ENCODE measurements at places on chromosomes 12 and 14.

DNA sequence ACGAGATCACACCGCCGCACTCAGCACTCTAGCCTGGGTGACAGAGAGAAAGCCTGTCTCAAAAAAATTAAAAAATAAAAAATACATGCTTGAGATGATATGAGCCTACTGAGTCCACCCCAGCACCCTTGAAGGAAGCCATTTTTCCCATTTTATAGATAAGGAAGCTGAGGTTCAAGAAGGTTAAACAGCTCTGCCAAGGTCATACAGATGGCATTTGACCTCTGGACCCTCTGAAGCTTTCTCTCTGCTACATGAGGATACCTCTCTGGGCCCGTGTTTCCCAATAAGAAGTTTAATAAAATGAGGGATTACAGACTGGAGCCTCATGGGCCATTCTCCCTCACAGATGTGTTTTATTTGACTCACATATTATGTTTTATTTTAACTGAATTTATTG is 53.9 kb upstream of the PNMA1 start:
- DNase-seq: no peak

- DNase-seq: no peak
Observed at GRCh38 chr12:19450362-19450761, 11.1 kb downstream of the AEBP2 start.

GRCh38 chr12:83985084-83985483 is 927.5 kb downstream of the SLC6A15 start:
- DNase-seq: no peak

- DNase-seq: no peak
Observed at GRCh38 chr14:74038020-74038859, 19.1 kb downstream of the BBOF1 start.

- DNase-seq: no peak
Observed at GRCh38 chr14:90523961-90524875, 127.4 kb downstream of the CALM1 start.

DNA sequence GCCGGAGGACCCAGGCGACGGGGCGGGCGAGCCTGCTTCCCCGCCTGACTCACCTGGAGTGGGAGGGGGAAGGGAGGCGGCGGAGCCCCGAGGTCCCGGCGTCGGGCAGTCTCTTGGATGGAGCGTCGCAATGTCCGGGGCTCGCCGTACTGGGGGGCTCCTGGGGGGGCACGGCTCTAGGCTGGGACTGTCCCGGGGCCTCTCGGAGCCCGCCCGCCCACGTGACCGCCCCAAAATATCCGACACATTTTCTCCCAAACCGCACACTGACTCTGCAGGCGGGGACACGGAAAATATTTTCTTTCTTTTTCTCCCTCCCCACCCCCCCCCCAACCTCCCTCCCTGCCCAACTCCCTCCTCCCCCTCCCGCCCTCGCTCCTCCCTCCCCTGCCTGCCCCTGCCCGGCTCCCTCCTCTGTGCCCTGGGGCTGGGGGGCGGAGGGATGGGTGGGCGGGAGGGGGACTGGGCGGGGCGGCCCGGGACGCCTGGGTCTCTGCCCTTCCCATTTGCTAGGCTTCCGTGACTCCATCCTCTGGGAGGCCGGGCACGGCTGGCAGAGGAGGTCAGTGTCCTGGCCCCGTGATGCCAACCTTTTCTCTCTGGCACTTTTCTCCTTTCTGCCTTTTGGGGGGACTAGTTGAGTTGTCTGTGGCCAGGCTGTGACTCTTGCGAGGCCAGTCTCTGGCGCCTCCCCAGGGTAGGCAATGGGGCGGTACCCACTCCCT is at the start of gene RARG:
Gene RARG (minus strand): TSS at position 289 of the 725 bp plus-strand sequence. CDS start 4,664 bp downstream, outside the sequence.
- DNase-seq: no peak

GRCh38 chr12:39588348-39588747 is 31.3 kb downstream of the ABCD2 start:
- DNase-seq: no peak

GRCh38 chr14:67068251-67068650 is 121.0 kb upstream of the GARIN2 start:
- DNase-seq: no peak

- DNase-seq: no peak
Observed at GRCh38 chr12:83122623-83122934, 435.9 kb downstream of the TMTC2 start.

DNA sequence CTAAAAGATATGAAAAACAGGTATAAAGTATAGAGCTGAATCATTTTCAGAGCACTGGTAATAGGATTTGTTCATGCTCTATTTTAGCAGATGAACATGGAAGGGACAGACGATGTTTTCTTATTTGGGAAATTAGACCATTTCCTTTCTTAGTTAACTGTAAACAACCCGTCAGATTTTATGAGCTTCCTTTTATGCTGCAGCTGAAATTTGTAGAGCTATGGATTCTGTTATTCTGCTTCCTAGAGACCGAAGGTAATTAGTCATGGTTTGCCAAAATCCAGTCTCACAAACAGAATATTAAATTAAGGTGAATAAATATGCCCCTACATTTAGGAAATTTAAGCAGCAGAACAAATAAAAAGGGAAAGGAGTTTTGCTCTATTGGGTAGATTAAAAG is 180.2 kb upstream of the SYT1 start:
- DNase-seq: no peak

GRCh38 chr12:112627851-112628250 is 163.7 kb upstream of the RPH3A start:
- DNase-seq: no peak

GRCh38 chr12:121889274-121889624 is 659 bp downstream of the PSMD9 start:
- no peak for DNase-seq

GRCh38 chr12:132886529-132887477 is 602 bp downstream of the CHFR start:
- no peak for DNase-seq

DNA sequence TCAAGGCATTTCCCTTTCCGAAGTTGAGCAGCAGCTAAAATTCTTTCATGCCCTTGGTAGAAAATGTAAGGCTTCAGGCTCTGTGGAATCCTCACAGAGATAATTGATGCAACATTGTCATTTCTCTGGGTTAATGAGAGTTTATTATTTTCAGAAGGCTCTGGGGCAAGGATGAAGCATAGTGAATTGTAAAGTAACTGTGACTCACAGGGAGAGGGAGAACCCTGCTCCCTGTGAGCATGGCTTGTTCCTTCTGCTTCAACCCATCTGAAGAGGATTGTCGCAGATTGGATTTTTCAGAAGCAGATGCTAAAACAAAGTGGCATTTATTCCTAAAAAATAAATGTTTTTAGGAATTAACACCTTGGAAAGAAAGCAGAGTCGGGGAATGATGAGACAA is 41.2 kb downstream of the APOBEC1 start:
- DNase-seq: no peak

DNA sequence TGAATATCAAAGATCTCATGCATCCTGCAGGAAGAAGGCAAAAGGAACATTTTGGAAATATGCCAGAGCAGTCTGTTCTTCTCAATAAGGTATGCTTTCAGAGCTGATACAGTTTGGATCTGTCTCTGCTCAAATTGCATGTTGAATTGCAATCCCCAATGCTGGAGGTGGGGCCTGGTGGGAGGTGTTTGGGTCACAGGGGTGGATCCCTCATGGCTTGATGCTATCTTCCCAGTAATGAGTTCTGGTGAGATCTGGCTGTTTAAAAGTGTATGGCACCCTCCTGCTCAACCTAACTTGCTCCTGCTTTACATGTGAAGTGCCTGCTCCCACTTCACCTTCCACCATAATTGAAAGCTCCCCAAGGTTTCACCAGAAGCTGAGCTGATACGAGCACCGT is 76.6 kb downstream of the RIN3 start:
- no peak for DNase-seq

GRCh38 chr12:52207895-52208294 is 16.1 kb upstream of the KRT80 start:
- no peak for DNase-seq
